Suppressor macrophage (primary cell): ENCODE measurements at places on chromosomes 1 and 21.
A peak's percentile ranks its signal among the peaks of the same experiment; 100 is the strongest.

DNA sequence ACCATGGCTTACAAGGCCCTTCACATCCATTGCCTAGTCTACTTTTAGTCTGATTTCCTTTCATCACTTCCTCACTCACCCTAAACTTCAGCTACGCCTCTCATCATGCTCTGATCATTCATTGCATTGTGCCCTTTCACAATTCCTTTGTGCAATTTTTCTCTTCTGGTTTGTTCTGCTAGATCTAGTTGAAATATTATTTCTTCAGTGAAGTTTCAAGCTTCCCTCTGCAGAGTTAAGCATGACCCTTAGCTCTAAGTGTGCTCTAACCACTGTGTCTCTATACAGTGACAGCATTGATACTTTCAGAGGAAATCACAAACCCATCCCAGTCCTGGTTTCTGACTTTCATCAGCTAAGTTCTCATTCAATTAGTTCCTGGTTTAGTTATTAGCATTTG lies 166.1 kb downstream of the PLA2G4A start:
- DNase-seq, result peak; percentile 70

DNA sequence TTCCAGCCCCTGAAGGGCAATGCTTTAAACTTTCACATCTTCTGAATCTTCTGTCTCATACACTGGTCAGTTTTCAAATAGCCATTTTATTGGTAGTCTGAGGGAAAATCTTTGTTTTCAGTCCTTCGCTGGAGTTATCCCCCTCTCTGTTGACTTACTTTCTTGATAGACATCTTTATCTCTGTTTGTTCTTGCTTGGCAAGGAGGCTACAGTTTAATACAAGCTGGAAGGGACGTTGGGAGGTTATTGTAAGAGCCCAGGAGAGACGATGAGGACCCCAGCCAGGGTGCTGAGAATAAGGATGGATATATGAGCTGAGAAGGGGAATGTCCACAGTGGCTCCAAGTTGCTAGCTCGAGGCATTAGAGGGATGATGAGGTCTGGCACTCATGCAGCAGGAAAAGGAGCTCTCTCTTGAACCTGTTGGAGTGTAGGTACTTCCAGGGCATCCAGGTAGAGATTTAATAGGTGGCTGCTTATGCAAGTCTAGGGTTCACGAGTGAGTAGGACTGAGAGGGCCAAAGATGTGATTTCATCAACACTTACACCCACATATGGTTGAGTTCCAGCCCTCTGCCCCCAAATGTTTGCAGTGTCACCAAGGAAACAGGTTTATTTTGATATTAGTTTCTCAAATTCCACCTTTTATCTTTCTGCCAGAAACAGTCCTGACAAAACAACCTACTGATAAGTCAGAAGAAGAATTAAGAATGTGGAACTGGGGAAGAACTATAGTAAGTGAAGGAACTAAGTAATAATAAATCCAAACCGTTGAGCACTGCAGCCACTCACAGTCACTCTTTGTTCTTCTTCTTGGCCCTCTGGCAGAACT lies 237.3 kb upstream of the PROX1 start:
- DNase-seq, result no peak

GRCh38 chr1:109161858-109162606 lies 48.1 kb downstream of the ELAPOR1 start:
- peak; percentile 95 for DNase-seq

- no peak for DNase-seq
Measured at GRCh38 chr21:36923270-36923669, 43.2 kb downstream of the HLCS start.

DNA sequence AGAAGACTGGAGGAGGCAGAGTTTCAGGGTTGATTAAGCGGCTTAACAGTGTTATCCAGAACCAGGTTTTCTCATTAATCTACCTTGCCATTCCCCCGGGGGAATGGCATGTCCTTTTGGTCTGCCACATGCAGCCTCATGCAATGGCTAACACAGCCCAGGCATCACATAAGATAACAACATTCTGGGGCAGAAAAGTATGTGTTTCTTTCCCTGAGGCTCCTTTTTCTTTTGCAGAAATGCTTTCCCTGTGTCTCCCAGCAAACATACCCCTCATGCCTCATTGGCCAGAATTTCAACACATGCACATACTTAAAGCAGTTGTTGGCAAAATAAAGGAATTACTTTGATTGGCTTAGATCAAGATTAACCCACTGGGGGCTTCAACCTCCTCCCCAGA lies 98.6 kb downstream of the OMA1 start:
- no peak for DNase-seq

GRCh38 chr1:82185084-82185483 lies 384.4 kb downstream of the ADGRL2 start:
- DNase-seq, result no peak

- DNase-seq, result peak; percentile 36
Measured at GRCh38 chr1:231421546-231421970, 529 bp downstream of the EGLN1 start.

DNA sequence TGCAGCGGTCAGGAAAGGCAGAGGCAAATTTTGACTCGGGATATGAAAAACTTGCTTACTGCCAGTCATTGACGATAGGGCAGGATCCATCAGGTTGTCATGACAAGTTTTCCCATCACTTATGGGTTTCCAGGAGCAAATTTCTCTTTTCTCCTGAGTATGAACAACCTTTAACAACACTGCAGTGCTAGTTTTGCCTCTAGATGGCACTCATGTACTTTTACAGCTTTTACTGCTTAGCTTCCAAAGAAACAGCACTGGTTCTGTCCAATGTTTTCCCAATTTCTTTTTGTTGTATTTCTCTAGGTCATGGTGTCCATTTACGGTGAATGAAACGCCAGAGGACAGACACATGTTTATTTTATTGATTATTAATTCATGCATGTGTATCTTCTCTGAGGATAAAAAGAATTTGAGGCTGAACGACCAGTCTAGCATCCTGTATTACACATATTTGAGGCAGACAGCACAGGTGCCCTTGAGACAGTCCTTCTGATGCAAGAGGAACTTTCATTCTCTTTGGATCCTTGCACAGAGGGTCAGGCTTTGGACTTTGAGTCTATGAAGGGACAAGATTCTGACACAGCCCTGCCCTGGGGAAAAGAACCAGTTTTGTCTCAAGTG lies 112.3 kb upstream of the TRABD2B start:
- peak; percentile 72 for DNase-seq

DNA sequence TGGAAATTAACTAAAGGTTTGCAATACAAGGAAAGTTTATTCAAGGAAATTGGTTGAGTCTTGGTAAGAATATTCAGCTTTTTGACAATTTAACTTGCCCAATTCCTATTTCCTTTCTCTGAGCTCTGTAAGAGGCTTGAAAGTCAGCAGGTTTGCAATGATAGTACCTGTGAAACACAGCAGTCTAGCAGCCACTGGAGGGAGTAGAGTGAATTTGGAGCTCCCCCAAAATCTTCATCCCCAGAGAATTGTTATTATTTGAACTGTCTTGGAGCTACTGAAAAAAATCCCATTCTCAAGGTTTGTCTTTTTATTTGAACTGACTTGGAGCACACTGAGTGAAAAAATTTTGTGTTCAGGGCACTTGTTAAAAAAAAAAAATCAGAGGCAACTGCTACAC lies 654.2 kb upstream of the PKN2 start:
- DNase-seq, result no peak

- DNase-seq, result no peak
Measured at GRCh38 chr1:12165342-12165741, 1.4 kb upstream of the TNFRSF1B start.

DNA sequence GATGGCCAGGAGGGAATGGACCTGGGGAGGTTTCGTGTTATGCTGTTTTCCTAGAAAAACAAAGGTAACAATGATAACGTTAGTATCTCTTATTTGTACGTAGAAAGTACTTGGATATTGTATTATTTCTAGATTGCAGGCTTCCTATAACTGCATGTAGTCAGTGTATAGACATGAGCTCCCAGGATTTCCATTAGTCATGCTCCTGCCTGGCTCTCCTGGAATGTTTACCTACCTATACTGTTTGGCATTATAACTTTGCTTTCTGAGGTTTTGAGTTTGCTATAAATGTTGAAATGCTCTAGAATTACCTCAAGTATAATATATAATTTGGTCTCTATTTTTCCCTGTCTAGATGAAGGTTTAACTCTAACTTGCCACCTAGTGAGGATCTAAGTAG lies 66.1 kb downstream of the TTC3 start:
- DNase-seq, result no peak

DNA sequence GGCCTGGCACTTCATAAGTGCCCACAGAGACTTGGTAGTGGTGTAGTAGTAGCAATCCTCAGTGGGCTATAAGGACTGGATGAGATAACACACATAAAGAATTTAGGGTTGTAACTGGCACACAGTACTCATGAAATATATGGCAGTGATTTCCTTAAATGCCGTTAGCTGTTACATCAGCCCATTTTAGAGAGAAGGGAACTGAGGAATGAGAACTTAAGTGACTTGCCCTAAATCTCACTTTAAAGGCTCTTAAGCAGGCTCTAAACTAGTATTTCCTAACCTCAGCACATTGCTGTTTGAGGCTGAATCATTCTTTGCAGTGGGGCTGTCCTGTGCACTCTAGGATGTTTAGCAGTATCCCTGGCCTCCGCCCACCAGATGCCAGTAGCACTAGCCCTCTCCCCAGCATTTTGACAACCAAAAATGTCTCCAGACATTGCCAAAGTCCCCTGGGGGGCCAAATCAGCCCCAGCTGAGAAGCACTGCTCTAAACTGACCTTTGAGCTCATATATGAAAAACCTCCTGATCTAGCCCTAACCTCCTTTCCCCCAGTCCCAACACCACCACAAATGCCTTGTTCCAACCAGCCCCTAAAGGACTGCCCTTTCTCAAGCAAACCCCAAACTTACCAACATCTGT lies 11.6 kb downstream of the CAMK2N1 start:
- no peak for DNase-seq
